Breast epithelium (tissue), 4 donors: ENCODE measurements at places on chromosomes 5 and 9. TPM values are rescaled to one million over a fixed set of nuclear protein-coding genes. Genes with fewer than 3 reads are reported as not detected.
A peak's percentile ranks its signal among the peaks of the same experiment; 100 is the strongest.

NOL6 gene
- 23.9 TPM for total RNA-seq

MUSK gene
- total RNA-seq = 0.32 TPM

SLC4A9 gene
- total RNA-seq = not detected

EGR1 gene
- 61.0 TPM for total RNA-seq

EIF4E1B gene
- total RNA-seq = not detected

PCDHGB5 gene
- total RNA-seq = 7.5 TPM

WWC1 gene
- total RNA-seq = 0.96 TPM

RBM22 gene
- total RNA-seq = 57.8 TPM

DNA sequence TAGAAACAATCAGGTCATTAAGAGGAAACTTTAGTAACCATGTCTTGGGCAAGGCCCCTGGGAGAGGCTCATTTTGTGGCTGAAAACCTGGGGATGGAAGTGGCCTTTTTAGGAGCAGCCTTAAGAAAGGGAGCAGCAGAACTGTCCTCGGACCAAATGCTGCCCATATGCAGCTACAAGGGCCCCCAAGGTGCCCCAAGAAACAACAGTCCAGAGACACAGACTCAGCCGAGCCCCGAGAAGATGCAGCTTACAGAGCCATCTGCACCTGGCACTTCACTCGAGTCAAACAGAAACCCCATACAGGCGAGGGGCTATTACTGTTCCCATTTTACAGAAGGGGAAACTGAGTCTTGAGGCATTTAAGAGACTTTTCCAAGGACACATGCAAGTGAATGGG is 58.0 kb downstream of the COL23A1 start:
- H3K27me3 ChIP-seq = no peaks in the 10 kb centered on the region
- DNase-seq = no peak
- H3K4me1 ChIP-seq = no peaks in the 10 kb centered on the region
- H3K36me3 ChIP-seq = no peaks in the 10 kb centered on the region
- H3K27ac ChIP-seq = no peak overlapping the region

- H3K4me3 ChIP-seq = no peak overlapping the region
- H3K36me3 ChIP-seq = no peaks in the 10 kb centered on the region
- no peak for DNase-seq
- H3K4me1 ChIP-seq = no peaks in the 10 kb centered on the region
These were observed 82.1 kb downstream of the SLIT3 start for GRCh38 chr5:169218861-169219260.

DNA sequence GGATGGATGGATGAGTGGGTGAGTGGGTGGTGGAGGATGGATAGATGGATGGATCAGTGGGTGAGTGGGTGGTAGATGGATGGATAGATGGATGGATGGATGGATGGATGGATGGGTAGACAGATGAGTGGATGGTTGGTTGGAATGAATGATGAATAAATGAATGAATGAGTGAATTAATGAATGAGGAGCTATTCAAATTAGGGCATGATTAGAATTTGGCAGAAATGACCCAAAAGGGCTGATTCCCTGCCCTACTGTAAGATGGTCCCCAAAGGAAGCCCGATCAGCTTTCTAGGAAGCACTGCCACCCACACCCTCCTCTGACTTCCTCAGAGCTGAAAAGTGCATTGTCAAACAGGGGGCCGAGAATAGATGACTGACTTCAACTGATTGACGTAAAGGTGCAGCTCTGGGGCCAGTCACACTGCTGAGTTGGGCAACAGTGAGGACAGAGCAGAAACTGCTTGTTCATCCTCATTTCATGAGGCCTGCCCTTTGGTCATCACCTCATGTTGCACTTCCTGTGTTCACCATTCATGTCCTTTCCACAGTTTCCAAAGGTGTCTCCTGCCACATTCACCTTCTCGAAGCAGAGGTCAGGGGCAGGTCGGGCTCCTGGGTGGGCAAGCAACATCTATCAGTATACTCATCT is 34.3 kb downstream of the NIPAL4 start:
- no peaks in the 10 kb centered on the region for H3K27me3 ChIP-seq
- H3K36me3 ChIP-seq = no peaks in the 10 kb centered on the region
- H3K27ac ChIP-seq = no peak overlapping the region
- H3K4me1 ChIP-seq = no peaks in the 10 kb centered on the region

DNA sequence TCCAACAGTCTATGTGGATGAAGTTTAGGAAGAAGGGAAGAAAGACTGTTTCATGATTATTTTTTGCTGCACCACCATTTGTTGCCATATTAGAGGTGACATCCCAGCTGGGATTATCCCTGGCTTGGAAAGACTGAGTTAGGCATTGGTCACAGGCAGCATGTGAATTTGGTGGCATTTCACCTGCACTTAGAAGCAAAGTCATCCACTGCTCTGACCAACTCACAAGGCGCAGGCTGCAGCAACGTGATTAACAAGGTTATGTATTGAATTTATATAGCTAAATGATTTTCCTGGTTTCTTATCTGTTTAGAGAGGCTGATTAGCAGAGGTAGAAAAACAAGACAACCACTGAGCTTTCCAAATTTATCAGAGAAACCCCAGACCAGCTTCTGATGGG is 2.7 kb downstream of the FYB1 start:
- DNase-seq = no peak
- no peak overlapping the region for H3K4me3 ChIP-seq
- H3K27ac ChIP-seq = no peak overlapping the region
- H3K36me3 ChIP-seq = no peaks in the 10 kb centered on the region

DNA sequence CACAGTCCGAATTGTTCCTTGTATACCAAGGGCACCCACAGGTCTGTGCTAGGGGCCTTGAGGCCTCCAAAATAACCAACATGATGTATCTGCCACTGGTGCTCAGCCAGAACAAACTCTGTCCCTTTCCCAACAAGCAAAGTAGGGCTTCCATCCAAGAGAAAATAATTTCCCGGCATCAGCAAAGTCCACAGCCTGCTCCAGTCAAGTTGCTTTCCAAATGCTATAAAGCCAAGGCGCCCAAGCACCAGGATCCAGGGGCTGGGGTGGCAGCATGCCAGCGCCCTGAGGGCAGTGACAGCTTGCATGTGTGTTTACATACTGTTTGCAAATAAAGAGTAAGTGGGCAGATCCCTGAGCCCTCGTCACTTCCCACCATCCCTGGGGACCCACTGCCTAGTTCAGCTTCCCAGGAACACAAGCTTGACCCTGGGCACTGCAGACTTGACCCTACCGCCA is 155.9 kb downstream of the ERCC6L2 start:
- no peaks in the 10 kb centered on the region for H3K36me3 ChIP-seq
- no peaks in the 10 kb centered on the region for H3K27me3 ChIP-seq
- no peaks in the 10 kb centered on the region for H3K4me1 ChIP-seq

DNA sequence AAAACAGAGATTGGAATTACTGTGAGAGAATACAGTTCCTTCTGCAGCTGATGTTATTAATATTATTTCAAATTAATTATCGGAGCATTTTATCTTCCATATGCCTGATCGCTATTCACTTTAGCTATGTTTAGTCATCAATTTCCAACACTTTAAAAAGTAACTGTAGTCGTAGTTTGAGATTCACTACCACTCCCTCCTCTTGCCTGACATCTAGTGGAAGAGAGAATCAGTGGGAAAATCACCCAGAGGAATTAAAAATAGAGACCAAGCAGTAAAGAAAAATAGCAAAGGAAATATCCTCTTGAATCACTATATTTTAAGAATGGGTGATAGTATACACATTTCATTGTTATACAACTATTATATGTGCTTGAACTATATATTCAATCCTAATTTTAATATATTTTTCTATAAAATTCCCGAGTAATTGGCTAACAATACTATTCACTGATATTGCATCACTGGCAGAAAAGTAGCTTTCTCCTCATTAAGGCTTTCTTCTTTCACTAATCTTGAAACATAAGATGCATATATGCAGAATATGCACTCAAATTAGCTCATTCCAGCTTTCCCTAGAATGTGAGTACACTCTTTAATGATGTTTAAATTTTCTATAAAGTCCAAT is 708.7 kb downstream of the CDH9 start:
- no peak overlapping the region for H3K27ac ChIP-seq
- no peaks in the 10 kb centered on the region for H3K36me3 ChIP-seq
- DNase-seq = no peak
- H3K4me3 ChIP-seq = no peak overlapping the region
- H3K27me3 ChIP-seq = no peaks in the 10 kb centered on the region

DNA sequence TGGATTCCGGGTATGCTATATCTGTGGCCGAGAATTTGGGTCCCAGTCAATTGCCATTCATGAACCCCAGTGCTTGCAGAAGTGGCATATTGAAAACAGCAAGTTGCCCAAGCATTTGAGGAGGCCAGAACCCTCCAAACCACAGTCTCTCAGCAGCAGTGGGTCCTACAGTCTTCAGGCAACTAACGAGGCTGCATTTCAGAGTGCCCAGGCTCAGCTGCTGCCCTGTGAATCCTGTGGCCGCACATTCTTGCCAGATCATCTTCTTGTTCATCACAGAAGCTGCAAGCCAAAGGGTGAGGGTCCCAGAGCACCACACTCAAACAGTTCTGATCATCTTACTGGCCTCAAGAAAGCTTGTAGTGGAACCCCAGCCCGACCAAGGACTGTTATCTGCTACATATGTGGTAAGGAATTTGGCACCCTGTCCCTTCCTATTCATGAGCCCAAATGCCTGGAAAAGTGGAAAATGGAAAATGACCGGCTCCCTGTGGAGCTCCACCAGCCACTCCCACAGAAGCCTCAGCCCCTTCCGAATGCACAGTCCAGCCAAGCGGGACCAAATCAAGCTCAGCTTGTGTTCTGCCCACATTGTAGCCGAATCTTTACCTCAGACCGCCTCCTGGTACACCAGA is 23.0 kb downstream of the ZNF474 start:
- H3K4me1 ChIP-seq = no peaks in the 10 kb centered on the region
- no peaks in the 10 kb centered on the region for H3K27me3 ChIP-seq
- H3K36me3 ChIP-seq = no peaks in the 10 kb centered on the region
- no peak overlapping the region for H3K27ac ChIP-seq

- H3K27me3 ChIP-seq = no peaks in the 10 kb centered on the region
- H3K27ac ChIP-seq = no peak overlapping the region
- DNase-seq = no peak
- no peak overlapping the region for H3K4me3 ChIP-seq
- no peaks in the 10 kb centered on the region for H3K4me1 ChIP-seq
- no peaks in the 10 kb centered on the region for H3K36me3 ChIP-seq
These were observed 85.8 kb downstream of the MRPS27 start for GRCh38 chr5:72234265-72234700.

DNA sequence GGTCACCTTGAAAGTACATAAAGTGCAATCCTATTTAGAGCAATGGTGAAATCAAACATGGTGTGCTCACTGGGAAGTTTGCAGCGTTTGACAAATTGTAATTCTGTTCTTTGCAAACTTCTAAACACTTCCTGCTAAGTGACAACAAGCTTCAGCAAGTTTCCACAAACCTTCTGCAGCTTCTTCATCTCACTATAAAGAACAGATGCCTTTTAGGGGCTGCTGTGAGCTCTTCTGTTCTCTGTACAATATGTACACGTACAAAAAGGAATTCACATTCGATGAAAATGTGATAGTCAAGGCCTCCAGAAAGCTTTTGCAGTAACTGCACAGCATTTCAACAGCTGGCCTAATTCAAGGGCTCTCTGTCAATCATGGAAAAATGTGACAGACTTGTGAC is 543.1 kb downstream of the CETN3 start:
- H3K4me3 ChIP-seq = no peak overlapping the region
- H3K27ac ChIP-seq = no peak overlapping the region
- no peaks in the 10 kb centered on the region for H3K36me3 ChIP-seq
- no peak for DNase-seq
- no peaks in the 10 kb centered on the region for H3K27me3 ChIP-seq

- peaks cover 6% of the 10 kb centered on the region for H3K27me3 ChIP-seq
- no peaks in the 10 kb centered on the region for H3K36me3 ChIP-seq
- no peak overlapping the region for H3K4me3 ChIP-seq
- no peaks in the 10 kb centered on the region for H3K4me1 ChIP-seq
- H3K27ac ChIP-seq = no peak overlapping the region
These were observed 3.7 kb downstream of the PHF24 start for GRCh38 chr9:34961574-34962490.

DNA sequence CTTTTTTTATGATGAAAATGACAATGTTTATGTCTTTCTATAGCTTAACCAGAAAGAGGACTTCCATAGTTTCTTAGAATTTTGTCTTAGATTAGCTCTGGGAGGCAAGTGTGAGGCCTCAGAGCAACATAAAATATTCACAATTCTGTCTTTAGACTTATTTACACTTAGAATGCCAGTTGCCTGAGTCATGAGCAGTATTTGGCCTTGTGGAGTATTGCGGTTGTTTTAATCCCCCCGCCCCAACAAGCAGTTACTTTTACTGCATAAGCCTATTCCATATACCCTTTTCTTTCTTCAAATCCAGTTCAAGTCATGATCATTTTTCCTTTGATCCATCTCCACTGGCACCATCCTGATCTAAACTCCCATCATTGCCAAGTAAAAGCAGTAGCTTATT is 198.0 kb upstream of the EGFLAM start:
- H3K27me3 ChIP-seq = no peaks in the 10 kb centered on the region
- no peak for DNase-seq
- H3K4me1 ChIP-seq = no peaks in the 10 kb centered on the region
- no peaks in the 10 kb centered on the region for H3K36me3 ChIP-seq
- H3K4me3 ChIP-seq = no peak overlapping the region

- H3K4me3 ChIP-seq = no peak overlapping the region
- H3K4me1 ChIP-seq = no peaks in the 10 kb centered on the region
- no peaks in the 10 kb centered on the region for H3K36me3 ChIP-seq
- no peak overlapping the region for H3K27ac ChIP-seq
These were observed 14.8 kb upstream of the PSMD5 start for GRCh38 chr9:120857481-120857880.

- no peaks in the 10 kb centered on the region for H3K36me3 ChIP-seq
- H3K27ac ChIP-seq = no peak overlapping the region
- H3K4me1 ChIP-seq = no peaks in the 10 kb centered on the region
- H3K27me3 ChIP-seq = no peaks in the 10 kb centered on the region
- H3K4me3 ChIP-seq = no peak overlapping the region
- no peak for DNase-seq
These were observed 10.3 kb downstream of the LARP1 start for GRCh38 chr5:154765396-154765925.

GRCh38 chr9:74117731-74118130 is 379.4 kb upstream of the RORB start:
- DNase-seq = no peak
- no peaks in the 10 kb centered on the region for H3K36me3 ChIP-seq
- no peak overlapping the region for H3K4me3 ChIP-seq
- H3K27ac ChIP-seq = no peak overlapping the region
- H3K27me3 ChIP-seq = no peaks in the 10 kb centered on the region
- H3K4me1 ChIP-seq = no peaks in the 10 kb centered on the region

GRCh38 chr5:91048073-91048472 is 335.0 kb downstream of the ARRDC3 start:
- no peaks in the 10 kb centered on the region for H3K36me3 ChIP-seq
- no peaks in the 10 kb centered on the region for H3K27me3 ChIP-seq
- H3K4me3 ChIP-seq = no peak overlapping the region

GRCh38 chr9:131645078-131645776 is 94.6 kb downstream of the RAPGEF1 start:
- no peaks in the 10 kb centered on the region for H3K36me3 ChIP-seq
- H3K4me1 ChIP-seq = no peaks in the 10 kb centered on the region
- H3K27ac ChIP-seq = peak overlapping the region; percentile 58
- DNase-seq = no peak

DNA sequence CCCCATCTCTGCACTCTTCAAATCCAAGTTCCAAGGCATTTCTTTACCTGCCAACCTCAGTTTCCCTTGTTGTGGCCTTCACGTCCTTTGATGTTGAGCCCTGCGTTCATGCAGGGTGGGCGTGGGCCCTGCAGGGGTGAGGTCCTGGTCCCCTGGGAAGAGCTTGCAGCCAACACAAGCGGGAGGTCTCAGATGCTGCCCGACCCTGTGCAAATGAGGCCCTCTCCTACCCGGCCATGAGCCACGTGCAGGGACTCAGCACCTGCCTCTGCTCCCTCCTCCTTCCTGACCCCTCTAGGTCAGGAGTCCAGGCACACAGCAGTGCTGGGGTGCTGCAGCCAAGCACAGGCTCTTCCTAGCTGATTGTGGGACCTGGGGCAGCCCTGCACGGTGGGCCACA is 124.5 kb downstream of the ADAMTS2 start:
- no peak for DNase-seq
- no peak overlapping the region for H3K4me3 ChIP-seq
- no peaks in the 10 kb centered on the region for H3K27me3 ChIP-seq
- H3K27ac ChIP-seq = no peak overlapping the region
- H3K36me3 ChIP-seq = no peaks in the 10 kb centered on the region
